Stimulated activated CD8-positive, alpha-beta memory T cell treated with anti-CD3 and anti-CD28 coated beads, Interleukin-2, amount 100 ng/mL, for 48 hours (primary cell): ENCODE measurements at places on chromosomes 12 and 14.

- no peak for DNase-seq
These were observed 14.5 kb upstream of the FLVCR2 start for GRCh38 chr14:75563931-75564330.

DNA sequence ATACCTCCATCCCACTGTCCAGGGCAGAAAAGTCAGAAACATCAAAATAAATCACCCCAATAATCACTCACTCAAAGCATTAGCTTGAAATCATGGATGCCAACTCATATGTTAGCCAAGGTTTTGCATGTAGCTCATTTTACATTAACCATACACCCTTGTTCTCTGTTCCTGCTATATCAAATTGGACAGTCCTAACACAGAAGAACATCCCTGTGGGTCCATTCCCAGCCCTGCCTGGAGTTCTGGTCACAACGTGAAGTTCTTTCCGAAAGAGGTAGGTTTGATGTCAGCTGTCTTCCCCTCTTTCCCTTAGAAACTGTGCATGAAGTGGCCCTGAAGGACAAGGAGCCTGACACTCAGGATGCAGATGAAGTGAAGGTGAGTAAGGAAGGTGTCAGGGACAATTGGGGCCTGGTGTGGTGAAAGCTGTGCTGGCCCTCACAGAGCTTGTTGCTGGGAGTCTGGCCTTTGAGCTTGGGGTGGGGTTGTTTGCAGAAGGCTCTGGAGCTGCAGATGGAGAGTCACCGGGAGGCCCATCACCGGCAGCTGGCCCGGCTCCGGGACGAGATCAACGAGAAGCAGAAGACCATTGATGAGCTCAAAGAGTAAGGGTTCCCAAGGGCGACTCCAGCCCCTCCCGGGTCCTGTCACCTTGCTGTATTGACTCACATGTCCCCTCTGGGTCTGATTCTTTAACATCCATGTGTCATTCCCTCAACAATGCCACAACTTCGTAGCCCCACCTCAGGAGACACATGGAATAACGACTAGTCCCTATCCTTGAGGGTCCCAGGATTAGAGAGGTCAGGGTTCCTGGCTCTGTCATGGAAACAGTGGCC, 15.0 kb upstream of the PIP4K2C start:
- no peak for DNase-seq

DNA sequence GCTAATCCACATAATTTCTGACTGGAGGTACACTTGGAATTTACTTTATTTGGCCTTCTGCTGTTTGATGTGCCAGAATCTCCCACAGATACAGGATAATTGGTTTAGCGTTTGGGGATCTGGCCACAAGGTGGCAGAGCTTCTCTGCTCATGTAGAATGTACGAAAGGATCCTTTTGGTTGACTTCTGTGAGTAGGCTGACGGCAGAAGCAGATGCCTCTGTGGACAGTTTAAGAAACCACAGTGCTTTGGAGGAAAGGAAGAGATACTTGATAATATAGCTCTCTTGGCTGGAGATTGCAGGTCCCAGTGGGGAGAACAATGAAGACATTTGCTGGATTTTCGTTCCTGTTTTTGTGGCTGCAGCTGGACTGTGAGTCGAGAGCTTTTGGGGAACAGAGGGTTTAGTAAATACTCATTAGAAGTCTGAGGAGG, 75.3 kb upstream of the OR4E1 start:
- DNase-seq, result no peak

DNA sequence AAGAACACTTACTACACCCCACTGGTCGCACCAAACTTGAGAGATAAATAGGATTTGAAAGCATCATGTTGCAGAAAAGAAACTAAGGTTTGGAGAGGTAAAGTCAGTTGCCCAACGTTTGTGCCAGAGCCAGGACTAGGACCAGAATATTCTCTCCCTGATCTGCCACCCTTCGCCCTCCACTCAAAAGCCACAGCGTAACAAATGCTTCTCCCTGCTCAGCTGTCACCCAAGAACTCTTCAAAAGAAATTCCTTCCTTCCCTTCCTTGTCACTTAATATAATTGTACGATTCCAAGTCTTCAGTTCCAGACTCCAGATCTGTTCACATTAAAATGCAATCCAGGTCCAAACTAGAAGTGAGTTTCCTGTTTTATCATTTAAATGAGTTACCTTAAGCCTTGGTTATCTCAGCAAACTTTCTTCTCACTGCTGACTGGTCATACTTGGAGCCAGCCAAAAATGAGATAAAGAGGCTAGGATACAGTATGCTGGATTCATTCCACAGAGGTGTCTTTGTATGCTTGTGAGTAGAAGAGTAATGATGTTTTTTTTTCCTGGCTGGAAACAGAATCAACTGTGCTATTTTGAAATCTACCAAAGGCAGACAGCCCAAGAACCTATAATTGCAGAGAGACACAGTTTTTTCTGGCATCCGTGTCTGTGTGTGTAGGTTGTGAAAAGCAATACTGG, 12.8 kb upstream of the PPFIBP1 start:
- no peak for DNase-seq

GRCh38 chr12:76288218-76288617, 60.0 kb downstream of the BBS10 start:
- no peak for DNase-seq

- DNase-seq, result no peak
These were observed 1.8 kb downstream of the ITGA7 start for GRCh38 chr12:55705782-55706402.

- no peak for DNase-seq
These were observed 79.3 kb downstream of the GTF2A1 start for GRCh38 chr14:81141426-81141825.

GRCh38 chr12:69546693-69547438, 38.4 kb upstream of the CCT2 start:
- no peak for DNase-seq

GRCh38 chr12:52438305-52439301, 4.4 kb upstream of the KRT75 start:
- DNase-seq, result no peak

DNA sequence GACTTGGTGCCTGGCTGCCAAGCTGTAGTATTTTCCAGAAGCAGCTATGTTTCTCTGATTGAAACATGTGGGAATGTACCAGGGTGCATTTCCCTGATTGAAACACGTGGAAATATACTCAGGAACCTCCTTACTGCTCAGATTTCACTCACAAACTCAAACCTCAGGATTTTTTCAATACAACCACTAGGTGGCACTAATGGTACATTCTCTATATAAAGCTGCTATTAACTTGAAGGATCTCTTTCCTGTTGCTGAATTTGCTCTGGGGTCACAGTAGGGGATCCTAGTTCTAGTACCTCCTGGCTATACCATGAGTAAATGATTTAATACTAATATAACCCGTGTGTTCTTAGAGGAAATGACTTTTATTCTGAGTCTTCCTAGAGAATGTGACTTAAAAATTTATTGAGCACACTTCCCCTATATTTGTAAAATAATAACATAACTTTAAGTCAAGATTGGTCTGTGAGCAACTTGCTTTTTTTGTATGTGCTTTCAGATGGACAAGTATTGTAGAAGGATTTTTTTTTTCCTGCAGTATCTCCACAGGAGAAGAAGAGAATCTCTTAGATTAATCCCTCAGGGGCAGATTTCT, 173.8 kb upstream of the MIS18BP1 start:
- DNase-seq, result no peak

DNA sequence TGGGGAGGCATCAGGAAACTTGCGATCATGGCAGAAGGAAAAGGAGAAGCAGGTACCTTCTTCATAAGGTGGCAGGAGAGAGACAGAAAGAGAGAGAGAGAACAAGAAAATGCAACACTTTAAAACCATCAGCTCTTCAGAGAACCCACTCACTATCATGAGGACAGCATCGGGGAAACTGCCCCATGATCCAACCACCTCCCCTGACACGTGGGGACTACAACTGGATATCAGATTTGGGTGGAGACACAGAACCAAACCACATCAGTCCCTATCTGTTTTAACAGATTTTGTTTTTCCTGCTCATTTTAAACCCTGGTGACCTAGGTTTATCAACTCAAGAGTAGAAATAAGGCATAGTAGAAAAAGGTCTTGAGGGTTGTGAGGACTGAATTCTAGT, 210.1 kb upstream of the PLXNC1 start:
- DNase-seq, result no peak

DNA sequence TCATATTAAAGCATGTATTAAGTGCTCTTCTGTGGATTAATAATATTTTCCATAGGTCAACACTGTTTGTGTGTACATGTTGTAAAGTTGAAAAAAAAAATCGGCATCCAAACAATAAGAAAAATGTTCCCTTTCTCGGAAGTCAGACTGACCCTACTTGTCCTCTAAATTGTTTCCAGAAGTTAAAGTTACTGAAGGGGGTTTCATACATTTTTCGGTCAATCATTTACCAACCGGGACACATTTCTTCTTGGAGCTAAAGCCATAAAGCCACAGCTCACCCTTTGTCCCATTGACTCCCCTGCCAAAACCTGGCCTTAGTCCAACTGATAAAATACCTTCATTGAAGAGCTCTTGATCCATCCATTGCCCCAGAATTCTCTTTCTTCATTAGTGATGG, 230.0 kb downstream of the ANO2 start:
- no peak for DNase-seq
